ENCODE measurements at places on chromosomes 5 and 9.
A peak's percentile ranks its signal among the peaks of the same experiment; 100 is the strongest.

GRCh38 chr9:124789531-124789930 is 12.6 kb downstream of the OLFML2A start:
- DNase-seq: no peak

DNA sequence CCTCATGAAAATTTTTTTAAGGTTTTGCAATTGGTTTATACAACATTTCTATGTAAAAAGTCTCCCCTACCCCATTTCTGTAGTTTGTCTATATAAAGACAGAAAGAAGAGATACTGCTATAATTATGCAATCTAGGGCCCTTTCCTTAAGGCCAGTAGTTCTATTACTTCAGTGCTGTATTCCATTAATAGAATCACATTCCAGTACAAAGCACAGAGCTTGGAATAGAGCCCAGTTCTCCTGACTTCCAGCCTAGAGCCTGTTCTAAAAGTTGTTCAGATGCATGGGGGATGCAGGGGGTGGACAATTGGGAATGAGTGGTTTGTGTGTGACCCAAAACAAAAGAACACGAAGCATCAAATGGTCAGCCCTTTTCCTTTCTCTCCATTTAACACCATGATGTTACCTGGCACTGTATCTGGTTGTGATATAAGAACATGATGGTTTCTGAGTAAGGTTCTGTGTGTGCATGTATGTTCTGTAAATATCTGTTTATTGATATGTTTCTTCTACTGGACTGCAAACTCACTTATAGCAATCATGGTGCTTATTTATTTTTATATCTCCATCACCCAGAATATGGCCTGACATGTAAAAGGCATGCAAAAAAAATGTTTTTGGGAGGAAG is 8.2 kb upstream of the GRAMD2B start:
- DNase-seq: no peak

DNA sequence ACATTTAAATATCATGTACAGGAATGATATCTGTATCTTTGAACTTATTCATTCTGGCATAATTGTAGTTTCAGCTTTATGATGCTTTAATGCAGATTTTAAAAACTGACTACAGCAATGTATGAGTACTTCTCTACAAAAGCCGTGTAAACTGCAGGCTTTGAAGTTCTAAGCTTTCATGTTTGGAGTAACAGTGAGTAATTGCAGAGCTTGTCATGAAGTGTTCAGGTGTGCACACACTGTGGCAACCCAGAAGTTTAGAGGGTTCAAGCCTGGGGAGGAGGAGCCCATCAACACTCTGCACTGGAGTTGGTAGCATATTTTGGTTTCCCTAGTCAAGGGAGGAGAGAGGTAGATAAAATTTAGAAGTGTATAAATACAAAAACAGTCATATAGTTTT is 130.9 kb downstream of the CD180 start:
- DNase-seq: no peak

- DNase-seq: no peak
Measured at GRCh38 chr5:10301842-10302610, 5.7 kb downstream of the CMBL start.

DNA sequence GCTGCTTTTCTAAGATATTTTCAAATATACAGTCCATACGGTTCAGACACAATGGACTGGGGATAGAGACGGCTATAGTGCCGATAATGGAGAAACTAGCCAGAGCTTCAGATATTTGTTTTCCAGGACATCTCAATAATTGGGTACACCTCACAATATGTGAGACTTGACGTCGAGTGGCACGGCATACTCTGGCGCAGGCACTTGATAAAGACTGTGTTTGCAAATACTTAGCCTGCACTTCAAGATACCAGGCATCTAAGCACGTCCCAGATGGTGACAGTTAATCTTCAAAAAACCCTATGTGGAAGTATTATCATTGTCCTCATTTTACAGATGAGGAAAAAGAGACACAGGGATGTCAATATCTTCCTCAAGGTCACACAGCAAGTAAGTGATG is 48.5 kb downstream of the SEMA5A start:
- no peak for DNase-seq

DNA sequence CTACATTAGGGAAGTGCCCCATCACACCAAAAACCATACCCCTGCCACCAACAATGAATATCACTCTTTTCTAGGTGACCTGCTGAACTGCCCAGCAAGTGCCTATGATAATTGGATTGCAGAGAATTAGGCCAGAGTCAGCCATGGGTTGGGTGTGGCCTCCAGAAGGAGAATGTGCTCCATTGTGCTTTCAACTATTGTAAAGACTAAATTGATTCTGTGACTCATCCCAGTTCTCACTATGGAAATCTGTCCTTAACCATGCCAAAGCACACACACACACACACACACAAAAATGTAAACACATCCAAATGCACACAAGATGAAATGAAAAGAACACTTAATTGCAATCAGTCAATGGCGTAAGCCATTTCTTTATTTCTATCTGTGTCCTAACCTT is 25.7 kb downstream of the DRD1 start:
- DNase-seq: no peak

- DNase-seq: no peak
Measured at GRCh38 chr9:123217128-123217654, 51.2 kb downstream of the STRBP start.

GRCh38 chr5:115487756-115488155 is 56.8 kb downstream of the FEM1C start:
- no peak for DNase-seq

GRCh38 chr5:168101352-168101751 is 190.1 kb upstream of the WWC1 start:
- DNase-seq: no peak

GRCh38 chr9:88791105-88791805 is 200.0 kb upstream of the S1PR3 start:
- no peak for DNase-seq

- peak; percentile 51 for DNase-seq
Measured at GRCh38 chr5:134577796-134578577, 52.5 kb downstream of the JADE2 start.

DNA sequence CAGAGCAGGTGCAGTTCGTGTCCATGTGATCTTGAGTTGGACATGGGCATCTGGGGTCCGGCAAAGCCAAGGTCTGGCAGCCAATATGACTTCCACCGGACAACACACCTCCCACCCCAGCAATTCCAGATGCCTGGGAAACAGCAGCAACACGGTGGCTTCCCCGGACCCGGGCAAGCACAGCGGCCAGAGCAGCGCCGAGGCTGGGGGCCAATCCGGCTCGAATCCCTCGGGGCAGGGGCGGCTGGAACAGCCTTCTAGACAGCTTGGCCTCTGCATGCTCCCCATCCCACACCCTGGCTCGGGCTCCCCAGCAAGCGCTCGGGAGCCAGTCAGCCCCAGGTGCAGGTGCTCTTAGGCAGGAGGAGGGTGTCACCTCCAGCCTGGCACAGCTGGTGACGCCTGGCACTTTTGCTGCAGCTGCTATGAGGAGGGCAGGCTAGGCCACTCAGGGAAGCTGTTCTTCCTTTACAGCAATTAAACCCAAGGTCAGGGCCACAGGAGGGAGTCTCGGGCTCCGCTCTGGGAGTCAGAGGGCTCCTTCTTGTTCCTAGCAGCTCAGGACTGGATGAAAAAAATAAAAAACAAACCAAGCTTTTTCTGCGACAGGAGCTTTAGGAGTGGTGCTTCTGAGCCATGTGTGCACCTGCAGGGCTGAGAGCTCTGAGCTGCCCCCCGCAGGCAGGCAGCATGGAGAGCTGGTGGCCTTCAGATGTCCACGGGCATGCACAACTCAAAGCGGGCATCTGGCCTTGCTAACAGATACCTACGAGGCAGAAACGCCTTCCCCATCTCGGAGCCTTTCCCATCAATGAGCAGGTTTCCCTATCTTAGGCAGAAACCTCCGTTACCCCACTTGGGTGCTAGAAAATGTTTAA is 28.2 kb downstream of the DBH start:
- DNase-seq: no peak
